LHCN-M2 (cell line): ENCODE measurements at places on chromosomes 13 and 19. TPM values are rescaled to one million over a fixed set of nuclear protein-coding genes. Genes with fewer than 3 reads are reported as not detected.

DNA sequence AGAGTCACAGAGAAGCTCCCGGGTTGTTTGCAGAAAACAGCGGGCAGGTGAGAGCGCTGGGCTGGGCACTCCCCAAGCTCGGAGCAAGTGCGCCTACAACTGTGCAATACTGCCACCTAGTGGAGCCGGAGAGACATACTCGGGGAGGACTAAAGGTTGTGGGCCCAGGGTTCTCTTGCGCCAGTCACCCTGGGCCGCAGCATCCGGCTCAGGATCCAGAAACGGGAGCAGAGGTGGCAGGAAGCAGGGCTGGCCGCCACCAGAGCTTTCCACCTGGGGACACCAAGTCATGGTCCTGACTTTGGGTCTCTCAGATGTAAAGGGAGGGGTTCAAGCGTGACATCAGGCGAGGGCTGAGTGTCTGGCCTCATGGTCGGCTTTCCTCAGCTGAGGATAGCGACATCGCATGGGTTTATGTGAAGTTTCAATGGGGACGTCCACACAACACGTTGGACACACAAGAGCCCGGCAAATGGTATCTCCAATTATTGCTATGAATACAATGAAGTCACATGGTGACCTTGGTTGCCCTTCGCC lies 11.2 kb upstream of the KLK4 start:
- peak; percentile 61 for DNase-seq

DNA sequence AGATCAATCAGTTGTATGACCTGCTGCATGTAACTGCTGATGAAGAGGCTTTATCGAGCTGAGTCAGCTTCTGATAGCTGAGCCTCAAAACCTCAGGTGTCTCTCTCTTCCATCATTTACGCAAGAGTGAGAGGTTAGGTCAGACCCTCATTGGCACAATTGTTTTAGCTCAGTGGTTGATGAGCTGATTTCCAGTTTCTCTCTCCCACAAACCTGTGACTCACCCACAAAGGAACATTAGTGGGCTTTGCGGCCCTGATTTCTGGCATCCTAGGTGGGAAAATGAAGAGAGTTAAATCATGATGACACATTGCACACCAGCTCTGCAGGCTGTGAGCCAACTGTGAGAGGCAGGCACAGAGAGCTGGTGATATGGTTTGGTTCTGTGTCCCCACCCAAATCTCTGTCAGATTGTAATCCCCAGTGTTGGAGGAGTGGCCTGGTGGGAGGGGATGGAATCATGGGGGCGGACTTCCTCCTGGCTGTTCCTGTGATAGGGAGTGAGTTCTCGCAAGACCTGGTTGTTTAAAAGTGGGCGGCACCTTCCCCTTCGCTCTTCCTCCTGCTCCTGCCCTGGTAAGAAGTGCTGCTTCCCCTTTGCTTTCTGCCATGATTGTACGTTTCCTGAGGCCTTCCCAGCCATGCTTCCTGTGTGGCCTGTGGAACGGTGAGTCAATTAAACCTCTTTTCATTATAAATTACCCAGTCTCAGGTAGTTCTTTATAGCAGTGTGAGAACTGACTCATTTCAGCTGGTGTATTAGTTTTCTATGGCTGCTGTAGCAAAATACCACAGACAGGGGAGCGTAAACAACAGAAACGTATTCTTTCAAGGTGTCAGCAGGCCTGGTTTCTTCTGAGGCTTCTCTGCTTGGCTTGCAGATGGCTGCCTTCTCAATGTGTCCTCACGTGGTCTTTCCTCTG lies 33.5 kb upstream of the TMTC4 start:
- DNase-seq: peak; percentile 63

DNA sequence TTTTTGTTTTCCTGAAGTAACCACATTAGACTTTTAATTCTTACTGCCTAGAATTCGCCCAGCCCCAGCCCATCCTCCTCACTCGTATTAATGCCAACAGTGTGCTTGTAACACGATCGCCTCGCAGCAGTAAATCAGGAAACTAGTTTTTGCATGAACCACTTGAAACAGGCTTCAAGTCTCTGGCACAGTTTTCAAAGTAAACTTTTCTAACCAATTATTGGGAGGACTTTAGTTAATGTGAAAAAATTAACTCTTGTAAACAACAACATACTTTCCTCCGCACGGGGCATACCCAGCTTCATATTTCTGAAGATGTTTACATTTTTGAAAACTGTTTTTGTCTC lies 39.2 kb downstream of the TNFRSF19 start:
- DNase-seq: peak; percentile 37

GRCh38 chr13:27370305-27370872 lies 54.0 kb upstream of the GTF3A start:
- DNase-seq: no peak

GRCh38 chr13:38570706-38571105 lies 116.2 kb upstream of the FREM2 start:
- DNase-seq: no peak

GRCh38 chr13:39452417-39452816 lies 150.6 kb downstream of the LHFPL6 start:
- DNase-seq: peak; percentile 19

- DNase-seq: no peak
These were observed 73.8 kb downstream of the SPATA13 start for GRCh38 chr13:24234200-24234915.

GRCh38 chr19:4831304-4831978 lies at the start of gene TICAM1:
Gene TICAM1 (minus strand): TSS chr19:4831712. CDS start chr19:4818377, 13,335 bp downstream.
- DNase-seq: peak; percentile 30

DNA sequence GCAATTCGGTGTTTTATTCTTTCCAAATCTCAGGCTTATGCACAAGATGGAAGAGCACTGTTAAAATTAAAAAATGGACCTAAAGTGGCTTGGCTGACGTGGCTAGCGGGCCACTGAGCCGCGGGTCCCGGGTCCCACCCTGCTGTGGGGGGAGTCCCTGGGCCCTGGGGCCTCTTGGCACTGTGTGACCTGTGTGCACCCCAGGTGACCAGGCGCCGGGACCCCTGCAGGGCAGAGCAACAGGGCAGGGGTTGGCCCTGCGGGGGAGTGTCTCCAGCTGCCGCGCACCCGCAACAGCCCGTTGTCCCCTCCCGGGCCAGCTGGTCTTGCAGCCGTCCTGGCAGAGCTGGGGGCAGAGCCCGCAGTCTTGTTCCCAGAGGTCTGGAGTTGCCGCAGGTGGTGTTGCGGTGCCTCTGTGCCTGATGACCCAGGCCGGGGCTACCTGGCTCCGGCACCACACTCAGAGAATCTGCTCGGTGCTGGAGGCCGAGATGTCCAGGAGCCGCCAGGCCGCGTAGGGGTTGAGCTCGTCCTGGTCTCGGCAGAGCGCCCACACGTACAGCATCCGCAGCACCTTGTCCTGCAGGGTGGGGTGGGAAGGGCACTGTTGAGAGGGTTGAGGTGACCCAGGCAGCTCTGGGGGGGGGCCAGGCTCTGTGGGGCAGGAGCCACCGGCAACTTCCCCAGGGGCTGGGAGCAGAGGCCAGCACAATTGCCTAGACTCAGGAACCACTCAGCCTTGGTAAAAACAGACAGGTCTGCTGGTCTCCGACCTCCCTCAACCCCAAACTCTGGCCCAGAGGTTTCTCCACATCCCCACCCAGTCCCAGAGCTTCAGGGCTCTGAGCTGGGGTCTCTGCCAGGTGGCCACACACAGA lies 1.0 kb upstream of the CTXN1 start:
- no peak for DNase-seq

DNA sequence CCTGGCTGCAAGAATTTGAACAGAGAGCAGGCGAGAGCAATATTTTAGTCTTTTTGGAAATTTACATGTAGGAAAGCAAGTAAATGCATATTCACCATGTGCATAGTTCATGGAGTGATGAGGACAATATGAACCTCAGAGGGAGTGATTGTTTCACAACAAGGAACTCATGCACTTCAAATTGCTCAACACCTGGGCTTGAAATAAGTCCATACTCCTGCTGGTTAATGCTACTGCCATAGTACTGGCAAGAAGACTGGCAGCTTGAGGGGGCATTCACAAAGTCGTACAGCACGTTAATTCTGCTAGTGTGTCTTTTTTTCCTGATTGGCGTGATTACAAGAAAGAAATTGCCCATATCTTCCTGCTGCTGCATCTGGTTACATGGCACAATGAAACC lies 267.6 kb downstream of the PCDH17 start:
- DNase-seq: no peak

DNA sequence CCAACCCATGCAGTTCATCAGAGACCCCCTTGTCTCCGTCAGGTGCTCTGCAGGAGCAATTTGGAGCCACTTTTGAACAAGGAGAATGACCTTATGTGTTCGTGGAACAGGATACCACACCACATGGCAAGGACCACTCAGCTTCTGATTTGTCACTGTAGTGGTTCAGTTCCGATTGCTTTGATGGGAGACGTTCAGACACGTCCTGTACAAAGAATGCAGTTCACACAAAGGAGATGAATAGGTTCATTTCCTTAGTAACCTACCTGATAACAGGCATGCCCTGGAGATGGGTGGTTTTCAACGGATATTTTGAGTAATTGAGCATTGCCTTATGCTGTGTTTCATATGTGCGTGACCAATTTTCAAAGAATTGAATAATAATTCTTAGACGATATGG lies 17.2 kb downstream of the FGF9 start:
- no peak for DNase-seq

- DNase-seq: no peak
These were observed 121.4 kb downstream of the ENOX1 start for GRCh38 chr13:43665388-43665787.

DNA sequence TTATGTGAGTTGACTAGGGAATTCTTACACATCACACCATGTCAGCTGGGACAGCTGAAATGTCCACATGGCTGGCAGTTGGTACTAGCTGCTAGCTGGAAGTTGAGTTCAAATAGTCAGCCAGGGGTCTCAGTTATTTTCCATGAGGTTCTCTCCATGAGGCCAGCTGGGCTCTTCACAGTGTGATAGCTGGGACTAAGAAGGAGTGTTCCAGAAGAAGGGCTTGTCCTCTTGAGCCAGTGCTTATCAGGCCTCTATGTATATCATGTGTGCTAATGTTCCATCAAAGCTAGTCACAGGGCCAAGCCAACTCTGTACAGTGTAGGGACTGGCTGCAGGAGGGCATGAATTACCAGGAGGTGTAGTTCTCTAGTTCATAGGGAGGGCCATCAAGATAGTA lies 11.8 kb downstream of the USPL1 start:
- DNase-seq: no peak

- DNase-seq: peak; percentile 89
These were observed at the start of gene ZNF426 for GRCh38 chr19:9538183-9539058. Gene ZNF426 (minus strand): TSS chr19:9538645. CDS start chr19:9536232, 2,413 bp downstream.

- DNase-seq: no peak
These were observed 456.0 kb downstream of the TBC1D4 start for GRCh38 chr13:75025956-75026355.

The DPF1 gene
- total RNA-seq: 13.8 and 14.1 TPM in 2 replicates

The ADAMTSL5 gene
- total RNA-seq: 0.75 and 3.1 TPM in 2 replicates

The SIGLEC12 gene
- total RNA-seq: not detected in 2 replicates

The GJA3 gene
- 0.40 and 0.51 TPM in 2 replicates for total RNA-seq

The SSC5D gene
- 0.34 and 0.45 TPM in 2 replicates for total RNA-seq
